ENCODE measurements at places on chromosomes 7 and 10.

- no peak for DNase-seq
Measured at GRCh38 chr10:124227055-124227975, 133.9 kb upstream of the CHST15 start.

DNA sequence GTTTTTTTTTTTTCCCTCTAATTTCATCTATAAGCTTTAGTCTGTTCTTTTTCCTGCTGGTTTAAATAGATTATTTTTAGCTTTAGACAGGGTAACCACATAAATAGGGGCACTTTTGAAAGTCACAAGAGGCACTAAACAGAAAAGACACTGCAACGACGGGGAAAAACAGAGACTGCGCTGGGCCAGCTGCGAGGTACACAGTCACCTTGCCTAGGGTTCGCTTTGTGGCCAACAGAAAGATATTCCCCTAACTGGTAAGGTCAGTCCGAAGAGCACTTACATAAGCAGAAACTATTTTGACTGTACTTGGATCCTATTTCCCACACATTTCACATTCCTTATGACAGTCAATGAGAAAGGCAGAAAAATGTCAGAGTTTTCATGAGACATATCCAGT, 175.6 kb upstream of the PHF14 start:
- DNase-seq = no peak

DNA sequence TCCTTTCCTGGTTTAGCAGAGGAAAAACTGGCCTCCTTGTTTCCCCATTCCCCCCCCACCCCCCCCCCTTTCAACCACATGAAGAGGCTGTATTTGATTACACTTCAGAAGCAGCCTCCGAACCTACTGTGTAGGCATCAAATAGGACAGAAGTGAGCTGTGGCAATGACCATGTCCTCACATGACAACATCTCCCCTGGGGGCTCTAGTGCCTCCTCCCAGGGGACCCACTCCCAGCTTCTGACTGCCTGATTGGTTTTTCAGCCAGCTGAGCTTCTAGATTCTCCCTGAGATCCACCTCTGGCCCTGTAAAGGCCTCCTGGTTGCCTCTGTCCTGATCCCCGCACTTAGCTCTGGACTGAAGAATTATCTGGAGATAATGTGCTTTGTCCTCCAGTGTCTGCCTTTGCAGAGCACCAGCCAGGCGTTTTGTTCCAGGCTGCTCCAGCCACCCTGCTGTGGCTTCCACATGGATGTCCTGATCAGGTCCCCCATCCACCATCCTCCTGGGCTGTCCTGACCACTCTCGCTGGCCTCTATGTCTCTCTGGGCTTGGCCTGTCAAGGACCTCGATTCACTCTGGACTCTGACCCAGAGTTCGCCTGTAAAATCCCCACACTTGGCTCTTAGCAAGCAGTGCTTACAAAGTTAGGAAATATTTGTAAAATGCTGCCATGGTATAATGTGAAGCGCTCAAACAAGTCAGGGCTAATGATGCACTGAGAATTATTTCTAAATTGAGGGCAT, 42.4 kb upstream of the TOMM7 start:
- DNase-seq = no peak

- no peak for DNase-seq
Measured at GRCh38 chr10:132265890-132266496, 41.8 kb downstream of the STK32C start.

- no peak for DNase-seq
Measured at GRCh38 chr10:121854809-121855445, 72.9 kb downstream of the ATE1 start.

- DNase-seq = no peak
Measured at GRCh38 chr10:6796231-6796630, 216.2 kb upstream of the PRKCQ start.

DNA sequence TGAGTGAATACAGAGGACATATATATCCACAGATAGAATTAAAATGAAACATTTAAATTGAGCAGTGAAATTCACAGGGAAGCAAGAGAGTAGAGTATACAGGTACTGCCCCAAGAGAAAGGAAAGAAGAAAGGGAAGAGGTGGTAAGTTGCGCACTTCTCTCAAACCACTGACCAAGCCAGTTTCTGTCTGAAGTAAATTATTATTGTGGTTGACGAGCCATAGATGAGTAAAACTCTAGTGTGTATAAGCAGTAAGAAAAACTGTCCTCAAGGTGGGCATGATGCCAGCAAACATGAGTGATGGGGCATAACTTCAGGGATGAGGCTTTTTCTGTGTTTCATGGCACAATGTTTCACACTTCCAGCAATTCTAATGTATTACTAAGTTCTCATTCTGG, 4.4 kb upstream of the BET1 start:
- DNase-seq = no peak

GRCh38 chr10:23203369-23204325, 11.5 kb downstream of the PTF1A start:
- no peak for DNase-seq

DNA sequence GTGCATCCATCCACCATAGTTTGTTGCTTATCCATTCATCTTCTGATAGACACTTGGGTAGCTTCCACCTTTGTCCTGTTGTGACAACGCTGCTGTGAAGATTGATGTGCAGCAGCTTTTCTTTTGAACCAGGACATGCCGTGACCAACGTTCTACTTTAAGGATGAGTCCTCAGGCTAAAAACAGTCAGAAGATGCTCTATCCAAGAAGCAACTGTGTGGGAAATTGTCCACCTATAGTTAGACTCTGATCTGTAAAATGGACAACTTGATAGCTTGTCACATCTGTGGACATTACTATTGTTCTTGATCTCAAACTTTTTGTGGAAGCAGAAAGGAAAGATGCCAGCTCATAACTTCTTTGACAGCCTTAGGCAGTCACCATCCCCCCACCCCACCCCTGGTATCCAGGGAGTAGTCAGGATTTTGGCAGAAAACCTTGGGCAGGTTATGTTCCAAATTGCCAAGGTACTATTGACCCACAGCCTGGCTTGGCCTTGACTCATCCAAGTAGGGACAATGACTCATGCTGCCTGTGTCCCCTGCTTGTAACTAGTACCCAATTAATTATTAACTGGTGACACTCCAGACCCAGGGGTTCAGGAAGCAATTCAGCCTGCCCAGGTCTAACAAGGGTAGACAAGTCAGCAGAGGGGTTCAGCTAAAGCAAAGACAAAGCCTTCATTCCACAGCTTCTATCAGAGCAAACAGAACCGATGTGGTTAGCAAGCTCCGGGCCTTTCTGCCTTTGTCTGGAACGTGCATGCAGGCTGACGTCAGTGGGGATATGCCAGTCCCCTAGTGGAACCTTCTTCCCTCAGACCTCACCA, 99.6 kb upstream of the ANLN start:
- no peak for DNase-seq

- DNase-seq = no peak
Measured at GRCh38 chr7:137731436-137731835, 115.3 kb downstream of the DGKI start.

DNA sequence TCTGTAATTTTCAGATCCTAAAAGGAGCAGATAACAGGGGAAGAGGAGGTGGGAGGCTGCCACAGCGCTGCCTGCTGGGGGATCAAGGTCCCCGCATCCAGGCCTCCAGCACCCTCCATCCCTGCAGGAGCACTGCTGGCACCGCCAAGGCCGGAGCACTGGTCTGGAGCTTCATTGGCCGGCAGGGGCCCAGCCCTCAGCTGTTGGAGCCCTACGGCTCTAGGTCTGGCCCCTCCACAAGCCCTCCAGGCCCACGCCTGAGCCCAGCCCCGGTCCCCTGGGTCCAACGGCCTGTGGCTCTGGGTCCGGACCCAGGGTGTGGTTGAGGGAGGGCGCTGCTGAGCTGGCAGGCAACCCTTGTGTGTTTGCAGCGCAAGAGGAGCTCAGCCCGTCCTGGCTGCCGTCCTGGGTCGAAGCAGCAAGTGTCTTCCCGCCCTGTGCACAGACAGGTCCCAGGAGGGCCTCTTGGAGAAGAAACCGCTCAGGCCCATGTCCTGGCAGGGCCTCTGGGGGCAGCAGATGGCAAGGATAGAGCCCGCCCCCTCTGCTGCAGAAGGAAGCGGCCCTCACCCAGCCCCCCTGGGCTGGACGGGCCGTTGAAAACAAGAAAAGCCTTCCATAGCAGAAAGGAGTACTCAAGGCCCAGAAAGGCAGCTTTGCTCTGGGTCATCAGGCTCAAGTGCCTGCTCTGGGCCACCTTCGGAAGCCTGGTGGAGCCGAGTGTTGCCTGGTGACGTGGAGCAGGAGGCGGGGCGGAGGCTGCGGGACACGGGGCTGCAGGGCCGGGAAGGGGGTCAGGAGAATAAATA, 54.3 kb upstream of the TNRC18 start:
- DNase-seq = peak; percentile 45

DNA sequence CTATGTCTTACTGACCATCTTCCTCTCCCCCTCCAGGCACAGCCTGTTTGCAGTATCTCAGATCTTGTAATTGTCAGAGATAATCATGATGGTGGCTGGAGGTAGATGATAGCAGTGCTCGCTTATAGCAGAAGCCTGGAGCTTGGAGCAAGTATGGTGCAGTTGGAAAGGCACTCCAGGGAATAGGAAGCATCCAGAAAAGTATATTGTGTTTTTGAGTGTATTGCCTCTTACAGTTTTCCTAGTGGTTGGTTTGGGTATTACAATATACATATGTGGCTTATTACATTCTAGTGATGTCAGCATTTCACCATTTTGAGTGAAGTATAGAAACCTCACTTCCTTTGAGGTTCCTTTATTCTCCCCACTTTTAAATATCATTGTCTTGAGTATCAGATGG, 101.5 kb downstream of the STK31 start:
- DNase-seq = no peak

DNA sequence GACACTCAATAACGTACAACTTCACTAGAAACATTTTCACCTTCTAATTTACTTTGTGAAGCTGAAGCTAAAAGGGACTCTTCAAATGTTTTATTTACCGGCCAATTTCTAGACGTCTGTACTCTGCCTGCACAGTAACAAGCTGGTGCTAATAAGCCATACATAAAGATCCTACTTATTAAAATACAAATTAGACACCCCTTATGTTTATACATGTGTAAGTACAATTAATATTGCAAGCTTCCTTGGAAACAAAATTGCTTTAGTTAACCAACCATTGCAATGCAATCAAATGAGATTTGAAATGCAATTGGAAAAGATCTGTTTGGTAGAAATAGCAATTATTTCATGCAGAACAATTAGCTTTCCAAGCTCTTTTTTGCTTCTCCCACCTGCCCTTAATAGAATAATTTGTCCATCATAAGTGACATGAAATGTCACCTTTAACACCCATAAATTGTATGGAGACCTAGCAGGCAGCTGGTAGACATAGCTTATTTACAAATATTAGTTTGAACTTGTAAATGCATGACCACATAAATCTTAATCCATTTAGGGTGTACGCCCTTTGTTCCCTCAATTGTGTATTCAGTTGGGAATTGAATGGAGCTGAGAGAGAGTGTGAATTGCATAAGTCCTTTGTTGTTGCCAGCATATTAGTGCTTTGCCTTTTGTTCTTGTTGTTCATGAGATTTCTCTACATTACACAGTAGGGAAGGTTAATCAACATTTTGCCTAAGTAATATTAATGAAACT, 277.1 kb downstream of the CACNA2D1 start:
- DNase-seq = no peak

GRCh38 chr10:13354783-13355182, 6.7 kb upstream of the SEPHS1 start:
- DNase-seq = no peak

GRCh38 chr7:22561321-22561811, 61.4 kb upstream of the STEAP1B start:
- DNase-seq = no peak

DNA sequence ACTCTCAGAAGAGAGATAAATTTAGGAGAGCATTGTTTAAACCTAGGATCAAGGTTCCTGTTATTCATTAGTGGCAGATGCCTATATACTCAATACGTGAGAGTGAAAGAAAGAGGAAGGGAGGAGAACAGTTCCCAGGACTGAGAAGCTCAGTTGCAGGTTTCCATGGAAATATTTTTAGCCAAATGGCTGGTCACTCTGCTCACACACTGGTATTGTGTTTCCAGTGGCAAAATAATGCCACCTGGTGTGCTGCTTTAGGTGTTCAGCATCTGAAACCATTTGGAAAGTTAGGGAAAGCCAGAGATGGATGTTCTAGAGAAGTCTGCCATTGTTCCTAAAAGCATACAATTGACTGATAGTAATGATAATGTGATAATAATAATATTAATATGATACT, 827.7 kb downstream of the SORCS3 start:
- no peak for DNase-seq

DNA sequence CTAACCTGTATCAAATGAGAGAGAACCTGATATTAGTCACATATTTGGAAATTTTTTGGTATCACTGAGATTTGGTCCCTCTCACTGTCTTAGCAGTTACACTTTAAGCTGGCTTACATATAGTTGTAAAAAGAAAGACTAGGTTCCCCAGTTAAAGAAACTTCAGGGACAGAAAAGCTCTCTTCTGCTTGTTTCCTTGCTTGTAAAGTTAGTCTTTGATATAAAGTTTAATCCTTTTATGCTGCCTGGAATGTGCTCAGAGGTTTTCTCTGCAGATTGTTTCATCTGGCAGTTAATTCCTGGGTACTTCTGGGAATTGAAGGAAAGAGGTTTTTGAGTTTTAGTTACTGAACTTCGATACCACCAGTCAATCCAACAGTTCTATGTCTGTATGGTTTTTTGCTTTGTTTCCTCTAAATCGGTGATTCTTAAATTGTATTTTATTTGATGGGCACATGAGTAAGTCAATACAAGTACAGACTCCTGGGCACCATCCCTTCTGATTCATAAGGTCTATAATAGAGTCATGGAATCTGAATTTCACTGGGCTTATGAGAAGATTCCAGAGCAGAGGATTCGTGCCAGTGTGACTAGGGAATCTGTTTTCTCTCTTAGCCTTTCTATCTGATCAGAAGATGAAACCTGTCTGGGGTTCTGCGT, 1080.9 kb upstream of the C7orf33 start:
- DNase-seq = no peak

DNA sequence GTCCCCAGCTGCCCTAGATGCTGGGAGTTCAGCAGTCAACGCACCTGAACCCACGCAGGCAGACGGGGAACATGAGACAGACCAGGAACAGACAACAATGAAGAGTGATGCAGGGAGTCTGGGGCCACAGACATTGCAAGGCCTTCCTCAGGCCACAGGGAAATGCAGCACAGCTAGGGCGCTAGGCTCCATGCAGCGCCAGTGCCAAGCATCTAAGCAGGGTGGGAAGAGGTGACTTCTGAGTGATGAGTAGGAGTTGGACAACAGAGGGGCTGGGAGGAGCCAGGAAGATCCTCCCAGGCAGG, 7.7 kb upstream of the RET start:
- no peak for DNase-seq

DNA sequence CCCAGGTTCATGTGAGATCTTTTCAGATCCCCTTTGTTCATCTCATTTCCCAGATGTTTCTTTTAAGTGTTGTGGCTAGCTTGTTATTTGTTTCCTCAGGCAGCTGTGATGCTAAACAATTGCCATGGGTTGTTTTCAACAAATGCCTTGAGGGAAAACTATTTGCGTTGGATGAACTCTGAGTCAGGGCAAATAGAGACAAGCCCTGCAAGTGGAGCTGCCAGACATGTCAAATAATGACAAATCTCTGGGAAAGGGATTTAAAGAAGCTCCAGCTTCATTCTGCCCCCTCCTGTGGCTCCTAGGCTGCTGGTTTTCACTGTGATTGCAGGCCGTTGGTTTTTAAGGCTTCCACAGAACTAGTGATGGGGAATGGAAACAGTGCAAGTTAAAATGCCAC, 272.4 kb upstream of the SP8 start:
- no peak for DNase-seq

All from GDM1 (cell line).